ENCODE measurements at places on chromosomes 5 and 9.

GRCh38 chr5:176732306-176732705 lies 78.1 kb upstream of the UNC5A start:
- DNase-seq: no peak

GRCh38 chr5:134503937-134504437 lies 21.5 kb upstream of the JADE2 start:
- DNase-seq: no peak

DNA sequence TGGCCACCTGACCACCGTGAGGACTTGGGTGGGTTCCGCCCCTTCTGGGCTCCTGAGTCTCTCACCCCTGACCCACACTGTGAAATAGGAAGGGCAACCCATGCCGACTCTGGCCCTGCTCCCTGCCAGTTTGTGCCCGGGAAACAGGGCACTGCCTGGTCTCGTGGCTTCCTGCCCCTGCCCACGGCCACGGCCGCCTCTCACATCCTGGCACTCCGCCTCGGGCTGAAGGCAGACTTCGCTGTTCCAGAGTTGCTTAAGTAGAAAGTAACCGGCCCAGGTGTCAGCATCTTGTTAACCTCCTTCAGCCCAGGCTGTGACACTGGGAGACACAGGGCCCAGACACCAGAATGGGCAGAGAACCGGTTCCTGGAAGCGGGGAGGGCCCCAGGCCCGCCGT lies 68.7 kb upstream of the RNU6ATAC start:
- DNase-seq: no peak

DNA sequence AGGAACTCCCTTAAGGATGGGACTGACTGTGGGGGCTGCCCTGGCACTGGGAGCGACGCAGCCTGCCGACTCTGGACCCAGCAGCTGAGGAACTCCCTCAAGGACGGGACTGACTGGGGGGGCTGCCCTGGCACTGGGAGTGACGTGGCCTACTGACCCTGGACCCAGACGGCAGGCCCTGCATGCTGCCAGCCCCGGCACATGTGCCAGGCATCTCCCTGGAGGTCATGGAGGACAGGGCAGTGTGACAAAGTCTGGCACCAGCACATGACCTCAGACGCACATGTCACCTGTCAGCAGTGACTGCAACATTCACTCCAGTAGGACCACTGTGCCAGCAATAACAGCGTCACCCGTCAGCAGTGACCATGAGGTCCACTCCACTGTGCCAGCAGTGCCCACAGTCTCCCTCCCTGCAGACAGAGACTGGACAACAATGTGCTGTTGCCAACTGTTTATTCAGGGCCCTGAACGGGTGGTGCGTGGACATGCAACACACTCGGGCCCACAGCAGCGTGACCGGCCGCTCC lies 4.5 kb downstream of the FBXW5 start:
- no peak for DNase-seq

GRCh38 chr9:131735238-131736128 lies 4.4 kb downstream of the RAPGEF1 start:
- DNase-seq: no peak

GRCh38 chr5:61397238-61397637 lies 65.2 kb downstream of the ZSWIM6 start:
- no peak for DNase-seq

DNA sequence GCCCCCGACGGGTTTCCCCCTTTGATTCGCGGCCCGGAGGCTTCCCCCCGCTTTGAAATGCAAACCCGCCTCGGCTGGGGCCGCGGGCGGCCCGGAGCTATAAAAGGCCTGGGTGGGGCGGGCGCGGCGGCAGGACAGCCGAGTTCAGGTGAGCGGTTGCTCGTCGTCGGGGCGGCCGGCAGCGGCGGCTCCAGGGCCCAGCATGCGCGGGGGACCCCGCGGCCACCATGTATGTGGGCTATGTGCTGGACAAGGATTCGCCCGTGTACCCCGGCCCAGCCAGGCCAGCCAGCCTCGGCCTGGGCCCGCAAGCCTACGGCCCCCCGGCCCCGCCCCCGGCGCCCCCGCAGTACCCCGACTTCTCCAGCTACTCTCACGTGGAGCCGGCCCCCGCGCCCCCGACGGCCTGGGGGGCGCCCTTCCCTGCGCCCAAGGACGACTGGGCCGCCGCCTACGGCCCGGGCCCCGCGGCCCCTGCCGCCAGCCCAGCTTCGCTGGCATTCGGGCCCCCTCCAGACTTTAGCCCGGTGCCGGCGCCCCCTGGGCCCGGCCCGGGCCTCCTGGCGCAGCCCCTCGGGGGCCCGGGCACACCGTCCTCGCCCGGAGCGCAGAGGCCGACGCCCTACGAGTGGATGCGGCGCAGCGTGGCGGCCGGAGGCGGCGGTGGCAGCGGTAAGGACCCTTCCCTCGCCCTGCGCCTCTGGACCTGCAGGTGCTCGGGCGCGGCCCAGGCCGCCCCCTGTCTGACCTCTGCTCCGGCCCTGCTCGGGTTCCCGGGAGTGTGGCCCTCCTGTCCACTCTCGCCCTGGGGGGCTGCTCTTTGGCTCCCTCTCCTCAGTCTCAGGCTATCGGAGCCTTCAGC lies at the start of gene CDX1:
Gene CDX1 (plus strand): TSS at position 129 of the 862 bp plus-strand sequence. CDS start 99 bp downstream, at position 228.
- no peak for DNase-seq

GRCh38 chr5:14153071-14153864 lies 10.1 kb downstream of the TRIO start:
- no peak for DNase-seq

DNA sequence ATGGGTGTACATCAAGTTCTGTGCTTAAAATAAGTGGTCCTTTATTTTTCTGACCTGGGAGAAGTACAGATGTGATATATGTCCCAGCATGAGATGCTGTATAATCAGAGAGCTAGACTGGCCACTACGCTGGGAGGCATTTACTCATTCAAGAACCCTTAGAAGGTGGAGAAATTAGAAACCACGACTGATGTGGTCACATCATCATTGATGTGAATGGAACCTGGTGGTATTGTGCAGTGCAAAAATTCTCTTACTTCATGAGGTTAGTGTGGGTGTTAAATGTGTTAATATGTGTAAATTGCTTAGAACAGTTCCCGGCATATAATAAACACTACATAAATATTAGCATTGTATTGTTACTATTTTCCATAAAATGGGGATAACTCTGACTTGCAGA lies 69.5 kb upstream of the CKMT2 start:
- DNase-seq: no peak

Data from NCI-H345 (cell line).